ENCODE measurements at places on chromosomes 4 and X.

DNA sequence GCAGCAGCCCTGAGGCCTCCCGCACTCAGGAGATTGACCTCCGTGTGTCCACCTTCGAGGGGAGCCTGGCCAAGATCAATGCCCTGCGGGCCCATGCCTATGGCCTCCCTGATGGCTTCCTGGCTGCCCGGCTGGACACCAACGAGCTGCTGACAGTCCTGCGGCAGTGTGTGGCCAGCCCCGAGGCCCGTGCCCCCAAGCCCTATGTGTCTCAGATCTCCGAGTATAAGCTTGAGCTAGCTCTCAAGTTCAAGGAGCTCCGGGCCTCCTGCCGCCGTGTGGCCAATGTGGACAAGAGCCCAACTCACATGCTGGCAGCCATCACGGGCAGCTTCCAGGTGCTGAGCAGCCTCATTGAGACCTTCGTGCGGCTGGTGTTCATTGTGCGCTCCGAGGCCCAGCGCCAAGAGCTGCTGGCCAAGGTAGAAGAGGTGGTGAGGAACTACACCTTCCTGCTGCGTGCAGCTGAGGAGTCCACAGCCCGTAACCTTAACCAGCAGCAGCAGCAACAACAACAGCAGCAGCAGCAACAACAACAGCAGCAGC is 25.5 kb upstream of the PRPS1 start:
- no peak for DNase-seq

GRCh38 chr4:4302001-4302400 is 11.9 kb downstream of the ZBTB49 start:
- no peak for DNase-seq

DNA sequence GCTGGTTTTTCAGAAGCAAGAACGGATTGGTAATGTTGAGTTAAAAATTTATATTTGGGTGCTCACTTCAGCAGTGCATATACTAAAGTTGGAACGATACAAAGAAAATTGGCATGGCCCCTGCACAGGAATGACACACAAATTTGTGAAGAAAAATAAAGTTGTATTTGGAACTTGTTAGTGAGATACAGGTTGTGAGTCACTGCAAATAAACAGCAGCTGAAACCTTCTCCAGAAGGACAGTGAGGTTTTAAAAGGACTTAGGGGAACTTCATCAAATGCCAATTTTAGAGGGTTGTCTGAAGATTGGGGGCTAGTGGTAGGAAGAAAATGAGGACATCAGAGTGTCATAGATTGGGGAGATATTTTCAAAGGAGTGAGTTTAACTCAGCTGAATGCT is 79.7 kb upstream of the ELOVL6 start:
- DNase-seq = no peak

GRCh38 chrX:46575991-46576392 is 2.4 kb downstream of the CHST7 start:
- DNase-seq = no peak

DNA sequence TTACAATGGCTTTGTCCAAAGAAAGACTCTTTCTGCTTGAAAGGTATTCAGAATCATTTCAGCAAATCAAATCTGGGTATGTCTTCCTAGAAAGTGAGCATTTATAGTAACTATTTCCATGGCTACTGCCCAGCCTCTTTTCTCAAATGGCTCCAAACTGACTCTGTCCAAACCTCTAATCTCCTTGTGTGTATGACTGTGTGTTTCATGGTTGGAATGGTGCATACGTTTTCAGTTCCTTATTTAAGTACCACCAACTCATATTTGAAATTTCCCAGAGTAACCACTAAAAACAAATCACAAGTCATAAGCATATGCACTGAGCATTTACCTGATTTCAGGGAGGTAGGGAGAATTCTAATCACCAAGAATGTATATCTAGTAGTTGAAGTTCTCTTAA is 106.0 kb downstream of the TMEM144 start:
- DNase-seq = no peak

DNA sequence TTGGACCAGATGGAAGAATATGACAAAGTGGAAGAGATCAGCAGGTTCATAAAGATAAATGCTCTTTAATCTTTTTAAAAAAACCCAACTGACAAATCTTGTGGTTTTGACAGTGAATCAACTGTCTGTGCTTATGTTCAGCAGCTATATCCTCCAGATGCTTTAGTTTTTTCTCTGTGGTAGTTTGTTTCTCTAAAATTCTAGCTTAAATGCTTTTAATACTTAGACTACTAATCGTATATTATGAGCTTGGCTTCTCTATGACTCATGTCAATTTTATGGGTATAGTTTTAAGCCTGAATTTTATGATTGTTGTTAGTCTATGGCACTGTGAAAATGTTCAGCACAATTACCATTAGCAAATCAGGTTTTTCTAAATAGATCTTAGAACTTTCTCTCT is 12.9 kb downstream of the HHIP start:
- no peak for DNase-seq

GRCh38 chrX:12065251-12065650 is 73.0 kb upstream of the FRMPD4 start:
- DNase-seq = no peak

DNA sequence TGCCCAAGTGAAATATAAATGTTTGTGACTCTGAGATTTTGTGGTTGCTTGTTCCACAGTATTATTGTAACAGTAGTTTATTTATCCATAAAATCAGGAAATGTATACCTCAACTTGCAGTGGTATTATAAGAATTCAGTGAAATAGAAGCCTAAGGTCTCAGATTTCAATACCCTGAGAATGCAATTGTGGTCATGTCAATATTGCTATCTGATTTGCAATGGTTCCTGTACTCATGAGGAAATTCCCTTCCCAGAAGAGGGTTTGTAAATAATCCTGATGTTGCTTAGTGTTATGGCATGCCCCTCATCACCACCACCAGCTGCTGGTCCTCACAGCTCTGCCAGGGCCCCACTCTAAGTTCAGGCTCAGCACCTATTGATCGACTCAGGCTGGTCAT is 67.8 kb downstream of the SLC34A2 start:
- no peak for DNase-seq

DNA sequence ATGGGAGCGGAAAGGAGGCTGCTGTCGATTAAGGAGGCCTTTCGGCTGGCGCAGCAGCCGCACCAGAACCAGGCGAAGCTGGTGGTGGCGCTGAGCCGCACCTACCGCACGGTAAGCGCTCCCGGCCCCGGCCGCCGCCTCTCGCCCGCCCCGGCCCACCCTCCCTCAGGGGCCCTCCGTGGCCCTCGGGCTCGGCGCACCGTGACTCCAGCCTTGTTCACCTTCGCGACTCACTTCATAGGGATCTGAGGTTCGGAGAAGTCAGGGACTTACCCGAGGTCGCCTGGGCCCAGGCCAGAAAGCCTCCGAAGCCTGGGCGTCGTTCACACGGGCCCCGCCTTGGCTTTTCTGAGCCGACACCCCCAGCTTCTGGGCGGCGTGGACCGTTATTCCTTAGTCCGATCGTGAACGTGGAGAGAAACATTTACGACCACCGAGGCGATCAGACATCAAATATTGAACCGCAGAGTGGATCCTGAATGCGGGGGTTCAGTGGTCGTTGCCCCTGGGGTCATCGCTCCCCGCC is 362 bp downstream of the NCAPG start:
- DNase-seq = peak; percentile 52

GRCh38 chrX:17183566-17183965 is 191.4 kb upstream of the NHS start:
- DNase-seq = no peak
